ENCODE measurements at places on chromosomes 13 and 19.

GRCh38 chr13:51453207-51453958 lies 547 bp upstream of the INTS6 start:
- DNase-seq: peak; percentile 84

DNA sequence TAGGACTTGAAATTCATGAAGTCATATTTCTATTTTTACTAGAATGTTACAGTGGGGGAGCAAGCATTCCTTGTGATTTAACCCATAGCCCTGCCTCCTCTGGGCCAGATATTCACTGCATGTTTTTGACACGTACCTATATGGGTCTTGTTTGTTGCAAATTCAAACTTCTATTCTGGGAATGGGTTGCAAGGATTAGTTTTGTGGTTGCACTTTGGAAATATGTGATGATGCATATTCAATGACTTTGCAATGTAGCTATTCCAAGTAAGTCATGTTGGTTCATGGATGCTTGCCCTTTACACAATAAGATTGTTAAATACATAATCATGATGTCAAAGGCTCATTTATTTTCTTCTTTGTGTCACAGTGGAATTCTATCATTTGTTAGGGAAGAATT lies 440.8 kb downstream of the TDRD3 start:
- no peak for DNase-seq

DNA sequence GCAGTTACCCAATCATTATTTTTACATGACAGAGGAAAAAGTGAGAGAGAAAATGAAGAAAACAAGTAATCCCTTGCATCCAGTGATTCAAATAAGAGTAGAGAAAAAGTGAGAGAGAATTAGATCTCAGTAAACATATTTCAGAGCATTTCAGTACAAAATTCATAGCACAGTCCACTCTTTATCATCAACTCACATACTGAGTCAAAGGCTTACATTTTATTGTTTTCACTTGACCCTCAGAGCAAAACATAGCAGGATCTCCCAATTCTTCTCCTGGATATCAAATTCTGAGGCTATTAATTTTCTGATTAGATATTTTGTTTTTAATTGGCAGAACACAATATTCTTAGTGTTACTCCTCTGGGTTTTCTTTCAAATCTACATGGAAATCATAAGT lies 1568.3 kb upstream of the PRR20A start:
- no peak for DNase-seq

DNA sequence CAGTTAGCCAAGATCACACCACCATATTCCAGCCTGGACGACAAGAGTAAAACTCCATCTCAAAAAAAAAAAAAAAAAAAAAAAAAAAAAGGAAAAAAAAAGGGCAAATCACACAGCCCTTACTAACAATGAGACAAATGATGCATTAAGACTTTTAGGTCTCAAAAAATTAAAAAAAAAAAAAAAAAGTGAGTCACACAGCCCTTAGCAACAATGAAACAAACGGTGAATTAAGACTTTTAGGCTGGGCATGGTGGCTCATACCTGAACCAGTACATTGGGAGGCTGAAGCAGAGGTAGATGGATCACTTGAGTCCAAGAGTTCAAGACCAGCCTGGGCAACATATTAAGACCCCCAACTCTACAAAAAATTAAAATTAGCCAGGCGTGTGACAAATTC lies 32.4 kb upstream of the EIF3G start:
- no peak for DNase-seq

DNA sequence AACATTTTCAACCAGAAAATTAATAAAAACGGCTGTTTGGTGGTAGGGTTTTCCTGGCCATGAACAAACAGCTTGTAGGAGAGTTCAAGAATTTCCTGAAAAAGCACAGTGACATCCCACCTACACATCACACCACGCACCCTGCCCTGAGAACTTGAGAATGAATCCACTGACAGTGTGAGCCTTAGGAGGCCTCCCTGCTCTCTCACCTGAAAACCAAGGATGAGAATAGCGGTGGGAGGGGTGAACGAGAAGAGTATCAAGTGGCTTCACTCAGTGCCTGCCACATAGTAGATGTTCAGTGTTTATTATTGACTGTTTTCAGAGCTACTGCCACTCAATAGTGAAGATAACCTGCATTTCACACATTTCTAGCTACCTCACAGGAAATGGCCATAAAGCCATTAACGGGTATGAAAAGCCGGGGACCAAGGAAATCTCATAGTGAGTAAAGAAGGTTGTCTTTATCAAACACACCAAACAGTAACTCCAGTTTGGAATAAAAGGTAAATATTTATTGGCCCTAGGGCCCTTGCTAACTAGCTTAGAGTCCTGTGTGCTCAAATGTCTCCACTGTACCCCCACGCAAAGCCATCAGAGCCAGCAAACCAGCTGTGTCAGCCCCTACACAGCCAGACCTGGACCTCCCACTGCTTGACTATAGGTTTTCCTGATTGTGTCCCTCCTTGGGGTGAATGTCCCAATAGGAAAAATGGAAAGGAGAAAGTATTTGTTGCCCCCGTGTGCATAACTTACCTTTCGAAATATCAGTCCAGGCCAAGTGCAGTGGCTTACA lies 40.6 kb downstream of the TPT1 start:
- DNase-seq: no peak

DNA sequence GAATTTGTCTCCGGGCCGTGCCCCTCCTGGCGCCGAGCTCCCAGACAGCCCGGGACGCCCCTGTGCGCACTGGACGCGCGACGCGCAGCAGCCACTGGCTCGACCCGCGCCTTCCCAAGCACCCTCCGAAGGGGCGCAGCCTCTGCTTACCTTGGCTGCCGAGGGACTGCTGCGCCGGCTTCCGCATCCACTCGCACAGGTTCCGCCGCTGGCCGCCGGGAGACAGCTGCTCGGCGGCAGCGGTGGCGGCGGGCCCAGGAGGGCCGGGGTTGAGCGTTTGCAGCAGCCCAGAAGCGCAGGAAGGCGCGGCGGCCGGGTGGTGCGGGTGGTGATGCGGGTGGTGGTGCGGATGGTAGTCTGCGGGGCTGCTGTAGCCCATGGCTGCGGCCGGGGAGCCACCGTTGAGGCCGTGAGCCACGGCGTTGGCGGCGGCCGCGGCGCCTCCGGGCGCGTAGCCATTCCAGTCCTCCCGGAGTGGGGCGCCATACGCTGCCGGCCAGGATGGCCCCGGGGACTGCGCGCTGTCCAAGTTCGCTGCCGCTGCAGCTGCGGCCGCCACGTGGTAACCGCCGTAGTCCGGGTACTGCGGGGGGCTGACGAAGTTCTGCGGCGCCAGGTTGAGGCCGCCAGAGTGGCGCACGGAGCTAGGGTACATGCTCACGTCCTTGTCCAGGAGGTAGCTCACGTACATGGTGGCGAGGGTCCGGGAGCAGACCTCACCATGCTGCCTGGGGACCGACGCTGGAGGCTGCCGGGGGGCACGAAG lies 616 bp downstream of the CDX2 start:
- DNase-seq: no peak

DNA sequence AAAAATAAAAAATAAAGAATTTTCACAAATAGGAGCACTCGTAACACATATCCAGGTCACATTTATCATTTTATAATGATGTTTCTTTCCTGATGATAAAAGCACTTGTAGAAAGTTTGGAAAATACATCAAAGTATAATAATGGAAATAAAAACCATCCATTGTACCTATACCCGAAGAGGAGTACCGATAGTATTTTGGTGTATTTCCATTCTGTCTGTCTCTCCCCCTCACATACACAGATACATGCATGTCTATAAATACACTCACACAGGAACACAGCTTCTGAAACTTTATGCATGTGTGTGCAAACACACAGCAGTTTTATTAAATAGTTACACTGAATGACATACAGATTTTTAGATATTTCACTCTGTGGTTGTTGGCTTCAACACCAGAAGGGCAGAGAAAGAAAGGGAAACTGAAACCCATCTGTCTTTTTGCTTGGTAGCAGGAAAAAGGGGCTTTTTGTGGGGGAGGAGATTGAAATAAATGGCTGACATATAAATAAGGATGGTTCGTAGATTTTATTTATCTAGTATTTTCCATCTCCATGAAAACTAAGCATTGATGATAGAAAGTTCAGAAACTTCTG lies 114.8 kb downstream of the LRCH1 start:
- no peak for DNase-seq

All from SJCRH30 (cell line).